ENCODE measurements at places on chromosomes 6 and 20.

DNA sequence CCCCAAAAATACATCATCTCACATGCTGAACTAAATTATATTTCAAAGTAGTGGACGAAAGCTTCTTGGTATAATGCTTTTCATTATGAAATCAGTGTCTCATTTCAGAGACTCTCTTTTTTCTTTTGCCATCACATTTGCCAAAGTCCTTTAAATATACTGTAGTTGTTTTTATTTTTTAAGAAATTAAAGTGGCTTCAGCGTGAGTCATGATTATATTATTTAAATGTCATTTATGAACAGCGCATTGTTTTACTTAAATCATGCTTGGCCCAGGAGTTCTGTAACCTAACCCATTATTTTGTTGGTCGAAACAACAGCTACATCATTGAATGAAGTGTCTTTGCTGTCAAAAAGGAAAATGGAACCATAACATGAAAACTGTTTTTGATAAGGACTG, 100.9 kb downstream of the CD109 start:
- no peak for DNase-seq

- no peak for DNase-seq
These were observed 13.6 kb downstream of the FBXO30 start for GRCh38 chr6:145801021-145801420.

- DNase-seq = no peak
These were observed 22.5 kb upstream of the CST3 start for GRCh38 chr20:23659989-23660837.

- DNase-seq = no peak
These were observed 29.8 kb downstream of the TRMT6 start for GRCh38 chr20:5920581-5920980.

GRCh38 chr20:10634683-10635411, 39.0 kb downstream of the JAG1 start:
- no peak for DNase-seq

DNA sequence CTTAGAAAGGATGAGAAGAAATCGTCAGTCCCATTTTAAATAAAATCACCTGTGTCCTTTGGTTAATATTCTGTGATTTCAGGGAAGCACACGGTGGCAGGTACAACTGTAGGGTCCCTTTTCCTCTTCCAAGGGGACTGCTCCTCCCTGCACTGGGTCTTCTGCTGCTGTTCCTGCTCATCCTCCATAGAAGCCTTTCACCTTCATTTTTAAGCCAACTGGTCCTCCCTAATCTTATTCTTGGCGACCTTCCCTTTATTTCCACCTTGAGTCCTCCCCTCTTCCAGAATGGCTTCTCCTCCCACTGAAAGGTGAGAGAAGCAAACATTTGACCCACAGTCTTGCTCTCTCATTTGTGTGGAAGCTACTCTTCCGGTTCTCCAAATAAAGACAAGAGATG, 4.4 kb upstream of the PRDM1 start:
- no peak for DNase-seq

GRCh38 chr20:3189561-3190131, 14.8 kb downstream of the DDRGK1 start:
- DNase-seq = no peak

DNA sequence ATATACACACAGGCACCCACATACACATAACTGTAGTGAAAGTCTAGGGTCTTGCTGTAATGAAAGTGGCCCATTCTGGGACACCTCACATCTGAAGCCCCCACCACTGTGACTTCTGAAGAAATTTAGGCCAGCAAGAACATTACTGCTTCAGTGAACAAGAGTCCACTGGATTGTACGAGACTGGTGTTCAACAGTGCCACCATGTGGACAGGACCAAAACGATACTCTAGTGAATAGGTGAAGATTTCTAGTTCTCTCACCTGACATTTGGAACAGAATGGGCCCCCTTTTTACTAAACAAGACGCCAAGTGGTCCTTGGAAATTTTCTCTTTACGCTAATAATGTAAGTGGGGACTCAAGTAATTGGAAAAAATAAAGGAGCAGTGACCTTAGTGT, 156.9 kb downstream of the MAFB start:
- DNase-seq = no peak

Data from NCI-H345 (cell line).